NAMALWA (cell line): ENCODE measurements at places on chromosomes 12 and 14.

DNA sequence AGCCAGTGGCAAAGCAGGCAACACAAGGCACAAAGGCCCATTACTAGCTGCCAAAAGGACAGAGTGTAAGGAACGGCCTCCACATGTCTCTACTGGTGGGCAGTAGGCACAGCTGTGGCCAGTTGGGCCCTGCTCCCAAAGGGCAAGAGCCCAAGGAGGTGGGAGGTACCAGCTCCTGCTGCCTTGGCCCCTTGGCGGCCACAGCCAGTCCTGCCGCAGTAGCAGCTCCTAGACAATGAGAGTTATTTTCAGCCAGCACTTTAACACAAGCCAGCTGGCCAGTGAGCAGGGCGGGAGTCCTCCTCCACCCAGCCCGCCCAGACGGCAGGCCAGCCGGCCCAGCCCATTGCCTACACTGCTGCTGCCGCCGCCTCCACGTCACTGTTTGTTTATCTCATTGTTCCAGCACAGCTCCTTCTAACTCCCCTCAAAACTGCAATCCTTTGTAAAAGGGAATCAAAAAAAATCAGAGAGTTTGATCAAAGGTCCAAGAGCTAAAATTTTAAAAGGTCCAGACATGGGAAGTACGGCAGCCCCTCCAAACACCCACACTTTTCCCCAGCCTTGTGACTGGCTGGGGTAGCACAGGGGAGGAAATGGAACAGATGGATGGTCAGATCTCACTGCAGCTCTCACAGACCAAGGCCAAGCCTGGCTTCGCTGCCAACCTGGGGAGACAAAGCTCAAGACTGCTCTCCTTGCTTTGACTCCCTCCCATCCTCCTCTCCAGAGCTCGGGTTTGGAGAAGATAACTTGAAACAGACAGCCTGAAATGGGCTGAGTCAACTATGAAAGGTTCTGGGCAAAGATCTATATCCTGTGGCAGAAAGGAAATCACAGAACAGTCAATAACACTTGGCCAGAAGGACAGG, 33.5 kb downstream of the FMNL3 start:
- no peak for DNase-seq

- no peak for DNase-seq
Measured at GRCh38 chr12:66013224-66013623, 117.3 kb downstream of the LLPH start.

DNA sequence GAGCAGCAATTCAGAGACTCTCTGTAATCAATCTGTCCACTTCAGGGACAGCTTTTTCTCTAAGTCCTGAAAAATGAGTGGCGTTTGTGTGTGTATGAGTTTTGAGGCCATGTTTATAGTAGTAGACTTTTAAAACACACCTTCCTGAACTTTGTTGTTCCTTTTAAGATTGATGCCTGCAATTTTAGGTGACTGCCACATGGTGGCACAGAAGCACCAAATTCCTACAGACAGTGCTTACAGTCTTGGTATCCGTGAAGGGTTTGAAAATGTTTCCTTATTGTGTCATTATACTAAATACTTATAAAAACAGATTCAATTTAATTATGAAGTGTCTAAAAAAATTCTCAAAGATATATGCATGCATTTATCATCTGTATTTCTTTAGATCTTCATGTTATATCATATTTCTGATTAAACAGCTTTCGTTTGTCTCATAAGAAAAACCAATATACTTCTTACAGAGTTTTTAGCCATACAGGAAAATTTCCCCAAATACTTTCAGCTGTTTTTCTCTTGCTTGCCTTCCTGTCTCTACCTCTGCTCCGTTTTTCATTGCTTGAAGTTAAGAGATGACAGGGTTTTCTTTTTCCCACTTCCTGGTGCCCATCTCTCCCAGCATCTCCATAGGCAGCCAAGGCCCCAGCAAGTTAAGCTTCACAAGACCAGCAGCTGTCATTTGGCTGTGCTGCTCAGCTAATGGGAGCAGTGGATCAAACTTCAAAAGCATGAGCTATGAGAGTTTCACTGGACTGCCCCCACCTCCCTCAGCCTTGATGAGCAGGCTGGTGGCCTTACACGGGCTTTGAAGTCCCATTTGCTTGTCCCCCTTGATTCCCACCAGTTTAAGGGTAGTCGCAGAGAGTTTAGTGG, 259.6 kb downstream of the AKAP6 start:
- peak; percentile 38 for DNase-seq

- DNase-seq: no peak
Measured at GRCh38 chr14:74049876-74050495, 30.8 kb downstream of the BBOF1 start.

- peak; percentile 10 for DNase-seq
Measured at GRCh38 chr12:89882050-89882449, 173.4 kb upstream of the ATP2B1 start.

GRCh38 chr12:43028826-43029225, 439.3 kb upstream of the PRICKLE1 start:
- no peak for DNase-seq

GRCh38 chr14:38042322-38042721, 165.4 kb upstream of the SSTR1 start:
- DNase-seq: no peak

DNA sequence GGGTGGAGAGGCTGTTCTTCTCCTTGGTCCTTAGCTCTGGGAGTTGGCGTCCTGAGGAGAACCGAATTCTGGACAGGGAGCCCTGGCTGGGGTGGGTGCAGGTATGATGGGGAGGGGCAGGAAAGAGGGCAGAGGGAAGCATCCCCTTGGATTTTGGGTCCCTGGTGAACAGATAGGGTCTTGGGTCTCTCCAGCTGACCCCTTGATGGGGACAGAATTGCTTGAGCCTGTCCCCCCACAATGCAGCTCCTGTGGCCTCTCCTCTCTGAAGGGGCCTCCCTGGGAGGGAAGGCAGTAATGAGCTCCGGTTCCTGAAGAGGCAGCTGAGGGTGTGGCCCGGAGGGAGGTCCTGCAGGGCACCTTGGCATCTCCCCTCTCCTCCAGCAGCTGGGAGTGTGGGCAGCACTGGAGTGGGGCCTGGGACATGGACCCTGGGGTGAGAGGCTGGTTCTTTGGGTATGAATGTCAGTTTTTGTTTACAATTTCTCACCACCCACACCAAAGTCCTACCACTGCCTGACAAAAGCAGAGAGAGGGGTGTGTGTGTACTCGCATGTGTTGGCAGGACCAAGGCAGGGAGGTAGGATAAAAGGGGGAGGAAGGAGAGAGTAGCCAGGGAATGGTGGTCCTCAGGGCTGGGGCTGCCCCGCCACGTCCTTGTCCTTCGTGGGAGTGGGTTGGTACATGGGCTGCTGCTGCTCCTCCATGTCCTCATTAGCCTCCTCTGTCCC, 7.7 kb upstream of the CEBPE start:
- no peak for DNase-seq

GRCh38 chr14:24556756-24557155, 19.3 kb downstream of the CTSG start:
- DNase-seq: no peak

DNA sequence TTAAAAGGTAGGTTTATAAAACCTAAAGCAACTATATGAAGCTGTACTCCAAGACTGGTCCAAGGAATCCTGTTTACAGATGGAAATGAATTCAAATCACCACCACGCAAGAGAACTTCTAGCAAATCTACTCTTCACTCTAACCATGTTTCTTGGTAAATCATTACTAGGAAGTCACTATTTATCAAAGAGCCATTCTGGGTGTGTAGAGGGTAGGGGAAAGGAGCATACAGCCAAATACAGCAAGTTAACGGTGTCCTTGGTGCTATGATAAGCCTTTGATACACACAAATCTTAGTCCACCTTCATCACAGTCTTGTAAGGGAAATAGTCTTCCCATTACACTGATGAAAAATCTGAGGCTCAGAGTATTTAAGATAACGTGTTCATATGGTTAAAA, 16.8 kb downstream of the NIN start:
- no peak for DNase-seq

DNA sequence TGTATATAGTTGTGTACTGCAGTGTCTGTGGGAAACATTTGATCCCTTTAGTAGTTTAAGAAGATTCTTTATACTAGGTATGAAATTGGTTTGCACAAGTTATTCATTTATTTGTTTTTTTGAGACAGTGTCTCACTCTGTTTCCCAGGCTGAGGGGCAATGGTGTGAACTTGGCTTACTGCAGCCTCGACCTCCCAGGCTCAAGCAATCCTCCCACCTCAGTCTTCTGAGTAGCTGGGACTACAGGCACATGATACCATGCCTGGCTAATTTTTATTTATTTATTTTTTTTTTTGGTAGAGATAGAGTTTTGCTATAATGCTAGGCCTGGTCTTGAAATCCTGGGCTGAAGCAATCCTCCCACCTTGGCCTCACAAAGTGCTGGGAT, 209.4 kb downstream of the RASSF9 start:
- DNase-seq: no peak

GRCh38 chr12:75747572-75748021, 236.2 kb upstream of the KRR1 start:
- DNase-seq: no peak

DNA sequence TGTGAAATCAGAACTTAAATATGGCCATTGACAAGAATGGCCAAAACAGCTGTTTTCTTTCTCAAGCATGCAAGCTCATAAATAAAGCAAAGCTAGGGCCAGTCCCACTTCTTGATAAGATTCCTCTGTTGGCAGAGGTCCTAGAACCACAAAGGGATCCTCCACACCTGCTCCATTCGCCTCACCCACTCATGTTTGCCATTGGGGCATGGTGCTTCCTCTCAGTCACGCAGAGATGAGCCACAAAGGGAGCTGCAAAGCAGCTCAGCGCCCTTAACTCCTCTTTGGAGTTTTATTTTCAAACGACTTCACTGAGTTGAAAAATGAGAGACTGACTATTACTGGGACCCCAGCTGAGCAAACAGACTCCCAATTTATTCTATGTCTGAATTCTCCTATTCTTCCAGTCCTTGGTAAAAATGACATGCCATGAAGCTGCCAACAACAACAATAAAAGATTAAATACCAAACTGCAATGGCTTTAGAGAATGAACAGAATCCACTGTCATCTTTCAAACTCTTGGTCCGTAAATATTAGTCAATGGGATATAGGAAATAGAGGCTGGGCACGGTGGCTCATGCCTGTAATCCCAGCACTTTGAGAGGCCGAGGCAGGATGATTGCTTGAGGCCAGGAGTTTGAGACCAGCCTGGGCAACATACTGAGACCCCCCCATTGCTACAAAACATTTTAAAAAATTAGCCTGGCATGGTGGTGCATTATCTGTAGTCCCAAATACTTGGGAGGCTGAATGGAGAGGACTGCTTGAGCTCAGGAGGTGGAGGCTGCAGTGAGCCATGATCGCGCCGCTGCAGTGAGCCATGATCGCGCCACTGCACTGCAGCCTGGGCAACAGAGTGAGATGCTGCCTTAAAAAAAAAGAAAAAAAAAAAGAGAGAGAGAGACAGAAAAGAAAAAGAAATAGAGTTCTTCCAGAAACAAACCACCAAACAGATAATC, 16.4 kb downstream of the MANSC1 start:
- DNase-seq: no peak

- no peak for DNase-seq
Measured at GRCh38 chr14:58108717-58109116, 43.3 kb downstream of the ARMH4 start.

GRCh38 chr14:23615856-23616255, 20.3 kb upstream of the DHRS2 start:
- DNase-seq: no peak

- no peak for DNase-seq
Measured at GRCh38 chr14:58805057-58805456, 167.3 kb downstream of the DACT1 start.

DNA sequence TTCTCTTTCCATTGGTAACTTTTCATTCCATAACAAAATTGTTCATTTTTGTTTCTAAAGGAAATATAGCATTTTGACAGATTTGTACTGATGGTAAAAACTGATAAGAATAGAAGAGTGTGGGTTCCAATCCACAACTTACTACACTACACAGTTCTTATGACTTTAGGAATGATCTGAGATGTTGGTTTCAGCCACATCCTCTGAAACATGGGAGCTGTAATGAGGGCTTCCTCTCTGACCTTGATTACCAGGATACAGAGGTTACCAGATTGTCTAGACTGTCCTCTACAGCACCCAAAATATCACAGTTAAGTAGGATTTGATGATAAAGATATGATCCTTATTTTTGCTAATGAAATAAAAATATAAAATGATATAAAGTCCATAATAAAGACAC, 1184.6 kb downstream of the FLRT2 start:
- no peak for DNase-seq

DNA sequence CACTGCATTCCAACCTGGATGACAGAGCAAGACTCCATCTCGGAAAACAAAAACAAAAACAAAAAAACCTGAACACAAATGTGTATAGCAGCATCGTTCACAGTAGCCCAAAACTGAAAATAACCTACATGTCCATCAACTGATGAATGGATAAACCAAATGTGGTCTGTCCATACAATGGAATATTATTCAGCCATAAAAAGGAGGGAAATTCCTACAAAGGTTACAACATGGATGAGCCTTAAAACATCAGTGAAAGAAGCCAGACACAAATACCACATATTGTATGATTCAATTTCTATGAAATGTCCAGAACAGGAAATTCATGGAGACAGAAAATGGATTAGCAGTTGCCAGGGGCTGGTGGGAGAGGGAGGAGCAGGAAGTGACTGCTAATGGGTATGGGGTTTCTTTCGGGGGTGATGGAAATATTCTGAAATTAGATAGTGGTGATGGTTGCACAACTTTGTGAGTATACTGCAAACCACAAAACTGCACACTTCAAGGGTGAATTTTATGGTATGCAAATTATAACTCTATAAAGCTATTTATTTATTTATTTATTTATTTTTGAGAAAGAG, 4.0 kb downstream of the MYL2 start:
- no peak for DNase-seq

DNA sequence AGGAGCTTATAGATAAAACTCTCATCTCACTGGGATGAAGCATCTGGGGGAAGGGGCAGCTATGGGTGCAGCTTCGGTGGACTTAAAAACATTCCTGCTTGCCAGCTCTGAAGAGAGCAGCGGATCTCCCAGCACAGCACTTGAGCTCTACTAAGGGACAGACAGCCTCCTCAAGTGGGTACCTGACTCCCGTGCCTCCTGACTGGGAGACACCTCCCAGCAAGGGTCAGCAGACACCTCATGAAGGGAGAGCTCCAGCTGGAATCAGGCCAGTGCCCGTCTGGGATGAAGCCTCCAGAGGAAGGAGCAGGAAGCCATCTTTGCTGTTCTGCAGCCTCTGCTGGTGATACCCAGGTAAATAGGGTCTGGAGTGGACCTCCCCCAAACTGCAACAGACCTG, 345.2 kb upstream of the SYT1 start:
- no peak for DNase-seq

GRCh38 chr12:51953089-51953488, 1.6 kb downstream of the ACVR1B start:
- DNase-seq: no peak
